ENCODE measurements at places on chromosomes 11 and 22. TPM values are rescaled to one million over a fixed set of nuclear protein-coding genes. Genes with fewer than 3 reads are reported as not detected.

GRCh38 chr11:68002938-68003845 lies 705 bp downstream of the UNC93B1 start:
- no peak for DNase-seq

SSTR3 gene
- polyA plus RNA-seq = not detected

- DNase-seq = no peak
Observed at GRCh38 chr22:40641269-40641668, 4.8 kb upstream of the MRTFA start.

DNA sequence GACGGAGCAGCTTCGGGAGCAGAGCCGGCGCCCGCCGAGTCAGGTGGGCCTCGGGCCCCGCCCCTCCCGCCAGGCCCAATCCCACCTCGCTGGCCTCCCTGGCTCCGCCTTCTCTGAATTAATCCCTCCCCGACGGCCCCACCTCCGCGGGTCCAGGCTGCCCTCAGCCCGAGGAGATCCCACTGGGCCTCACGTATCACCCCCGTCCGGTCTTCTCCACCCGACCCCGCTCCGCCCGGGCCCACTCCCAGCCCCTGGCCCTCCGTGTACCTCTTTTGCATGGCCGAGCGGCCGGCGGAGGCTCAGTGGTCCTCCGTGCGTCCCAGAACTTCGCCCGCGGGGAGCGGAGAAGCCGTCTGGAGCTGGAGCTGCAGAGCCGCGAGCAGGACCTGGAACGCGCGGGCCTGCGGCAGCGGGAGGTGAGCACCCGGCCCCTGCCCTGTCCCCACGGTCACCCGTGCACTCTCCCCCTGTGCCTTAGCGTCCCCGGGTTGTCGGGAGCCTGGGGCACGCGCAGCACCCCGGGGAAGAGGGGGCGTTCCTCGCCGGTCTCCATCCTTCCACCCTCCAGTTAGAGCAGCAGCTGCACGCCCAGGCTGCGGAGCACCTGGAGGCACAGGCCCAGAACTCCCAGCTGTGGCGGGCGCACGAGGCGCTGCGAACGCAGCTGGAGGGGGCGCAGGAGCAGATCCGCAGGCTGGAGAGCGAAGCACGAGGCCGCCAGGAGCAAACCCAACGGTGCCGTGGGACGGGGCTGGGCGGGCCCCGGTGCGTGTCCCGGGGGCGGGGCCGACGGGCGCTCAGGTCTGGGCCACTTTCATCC lies 2.2 kb upstream of the CD151 start:
- peak; percentile 57 for DNase-seq

C11orf86 gene
- polyA plus RNA-seq = not detected

GRCh38 chr22:20550057-20550817 lies 42.8 kb downstream of the MED15 start:
- no peak for DNase-seq

DNA sequence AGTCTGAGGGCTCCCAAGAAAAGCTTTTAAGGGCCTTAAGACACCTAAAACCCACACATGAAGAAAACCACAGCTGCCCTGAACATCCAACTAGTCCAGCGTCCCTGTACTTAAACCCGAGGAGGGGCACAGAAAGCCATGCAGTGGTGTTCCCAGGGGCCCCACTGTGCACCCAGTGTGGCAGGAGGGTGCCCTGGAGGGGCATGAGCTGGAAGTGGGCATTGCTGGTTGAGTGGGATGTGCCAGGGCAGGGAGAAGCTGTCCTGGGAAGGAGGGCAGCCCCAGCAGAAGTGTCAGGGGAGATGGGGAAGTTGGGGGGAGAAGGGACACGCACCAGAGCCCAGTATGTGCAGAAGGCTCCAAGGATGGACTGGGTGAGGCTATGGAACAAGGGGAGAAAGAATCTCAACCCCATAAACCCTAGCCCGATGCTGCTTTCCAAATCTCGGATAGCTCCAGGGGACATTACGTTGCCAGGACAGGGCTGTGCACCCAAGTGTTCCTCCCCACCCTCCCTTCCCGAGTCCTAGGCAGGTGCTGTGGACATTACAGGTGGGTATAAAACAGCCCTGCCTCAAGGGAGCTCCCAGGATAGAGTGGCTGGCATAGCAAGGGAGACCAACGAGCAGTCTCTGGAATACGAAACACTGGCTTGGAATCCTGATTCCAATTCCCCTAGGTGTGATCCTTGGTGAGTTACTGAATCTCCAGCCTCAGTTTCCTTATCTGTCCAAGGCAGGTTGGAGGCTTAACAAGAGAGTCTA lies 44.2 kb downstream of the SHANK2 start:
- DNase-seq = no peak

DNA sequence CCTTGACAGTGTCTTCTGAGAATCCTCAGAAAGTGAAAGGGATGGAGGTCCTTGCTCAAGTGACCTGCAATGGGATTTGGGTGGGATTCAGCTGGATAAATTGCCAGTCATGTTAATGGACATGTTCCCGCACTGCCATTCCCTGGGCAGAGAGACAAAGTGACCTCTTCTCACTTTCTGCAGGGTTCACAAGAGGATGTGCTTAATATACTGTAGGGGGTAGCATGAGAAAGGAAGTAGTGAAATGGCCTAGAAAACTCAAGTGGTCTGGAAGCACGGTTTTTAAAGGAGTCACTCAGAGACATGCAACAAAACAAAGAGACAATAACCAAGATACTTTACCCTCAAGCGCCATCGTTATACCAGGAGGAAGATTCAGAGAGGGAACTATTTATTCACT lies 70.2 kb downstream of the NELL1 start:
- DNase-seq = no peak

SNU13 gene
- 190 TPM for polyA plus RNA-seq

TRIM5 gene
- 8.9 TPM for polyA plus RNA-seq

- DNase-seq = no peak
Observed at GRCh38 chr11:64566915-64567891, 23.8 kb upstream of the SLC22A12 start.

- DNase-seq = peak; percentile 3
Observed at GRCh38 chr22:36644333-36644757, 59.2 kb downstream of the CACNG2 start.

- no peak for DNase-seq
Observed at GRCh38 chr22:27895600-27895999, 23.5 kb downstream of the PITPNB start.

DNA sequence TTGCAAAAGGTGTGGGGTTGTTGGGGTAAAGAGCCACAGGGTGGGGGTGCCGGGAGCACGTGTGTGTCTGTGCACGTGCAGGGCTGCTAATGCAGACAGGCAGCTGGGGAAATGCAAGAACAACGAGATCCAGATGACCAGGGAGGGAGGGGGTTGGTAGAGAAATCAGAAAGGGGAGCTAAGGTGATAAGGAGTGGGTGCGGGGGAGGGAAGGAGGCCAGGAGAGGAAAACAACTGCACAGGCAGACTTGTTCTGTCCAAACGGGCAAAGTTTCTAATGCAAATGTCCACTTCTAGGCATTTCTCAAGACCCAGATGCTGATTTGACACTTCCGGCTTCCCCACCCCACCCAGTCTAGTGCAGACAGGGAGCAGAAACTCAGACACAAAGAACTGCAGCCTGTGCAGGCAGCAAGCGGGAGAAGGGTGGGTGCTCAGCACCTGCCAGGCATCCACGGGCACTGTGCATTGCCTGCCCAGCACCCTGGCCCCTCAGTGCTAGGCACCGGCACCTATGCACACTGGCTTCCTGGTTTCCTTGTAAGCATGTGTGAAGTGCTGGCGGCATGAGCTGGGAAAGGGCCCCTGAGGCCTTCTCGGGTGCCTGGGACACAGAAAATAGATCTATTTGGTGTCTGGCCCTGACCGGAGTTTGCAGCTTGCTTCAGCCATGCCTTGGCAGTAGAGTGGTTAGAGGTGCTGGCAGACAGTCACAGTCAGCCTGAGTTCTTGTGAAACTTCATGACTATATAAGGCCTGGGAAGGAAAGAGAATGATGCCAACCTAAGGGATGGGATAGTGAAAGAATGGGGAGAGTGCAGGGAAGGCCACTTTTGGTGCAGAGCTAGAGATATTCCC lies 220.1 kb upstream of the SORL1-AS1 start:
- DNase-seq = no peak

- no peak for DNase-seq
Observed at GRCh38 chr11:134120143-134120850, 51.4 kb downstream of the JAM3 start.

RBM7 gene
- polyA plus RNA-seq = 46.5 TPM

DKK3 gene
- 0.76 TPM for polyA plus RNA-seq

GRCh38 chr11:61701242-61701886 lies 21.2 kb downstream of the DAGLA start:
- DNase-seq = no peak

DNA sequence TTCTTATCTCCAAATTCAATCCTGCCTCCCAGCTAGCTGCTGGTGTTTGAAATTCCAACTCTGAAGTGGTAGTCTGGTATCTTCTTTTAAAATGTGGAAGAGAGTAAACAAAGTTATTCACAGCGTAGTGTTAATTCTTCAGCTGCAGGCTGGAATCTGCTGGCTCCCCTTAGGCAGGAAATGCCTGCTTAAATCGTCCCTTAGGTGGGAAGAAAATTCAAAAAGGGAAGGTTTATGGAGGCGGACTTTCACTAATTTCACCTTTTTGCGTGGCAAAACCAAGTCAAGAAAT lies 439.0 kb upstream of the CCDC90B start:
- no peak for DNase-seq

DNA sequence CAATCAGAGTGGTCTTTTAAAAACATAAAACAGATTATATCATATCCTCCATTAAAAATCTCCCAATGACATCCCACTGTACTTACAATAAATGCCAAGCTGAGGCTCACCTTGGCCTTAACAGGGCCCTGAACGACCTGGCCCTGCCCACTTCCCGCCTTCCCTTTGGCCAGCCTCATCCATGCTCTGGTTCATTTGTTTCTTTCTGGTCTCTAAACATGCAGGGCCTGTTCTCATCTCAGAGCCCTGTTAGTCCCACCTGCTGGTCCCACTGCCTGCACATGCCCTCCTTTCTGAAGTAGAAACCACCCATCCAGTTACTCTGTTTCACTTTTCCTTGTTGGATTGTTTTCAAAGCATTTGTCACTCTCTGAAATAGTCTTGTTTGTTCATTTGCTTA lies 227.4 kb downstream of the INSC start:
- DNase-seq = no peak

DNA sequence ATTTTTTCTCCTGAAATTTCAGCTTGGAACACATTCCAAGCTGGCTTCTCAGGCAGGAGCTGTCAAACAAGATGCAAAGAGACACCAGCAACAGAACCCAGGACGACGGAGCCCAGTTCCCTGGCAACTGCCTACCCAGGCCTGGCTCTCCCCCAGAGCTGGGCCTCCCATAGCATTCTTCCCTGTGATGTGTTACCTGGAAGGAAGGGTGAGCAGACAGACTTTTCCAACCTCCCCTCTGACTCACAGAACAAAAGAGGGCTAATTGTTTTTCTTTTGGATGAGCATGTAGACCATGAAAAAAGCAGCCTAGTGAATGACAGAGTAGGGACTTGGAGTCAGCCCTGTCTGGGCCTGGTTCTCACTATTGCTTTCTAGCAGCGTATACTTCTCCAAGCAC lies 55.3 kb upstream of the BMAL1 start:
- no peak for DNase-seq

DNA sequence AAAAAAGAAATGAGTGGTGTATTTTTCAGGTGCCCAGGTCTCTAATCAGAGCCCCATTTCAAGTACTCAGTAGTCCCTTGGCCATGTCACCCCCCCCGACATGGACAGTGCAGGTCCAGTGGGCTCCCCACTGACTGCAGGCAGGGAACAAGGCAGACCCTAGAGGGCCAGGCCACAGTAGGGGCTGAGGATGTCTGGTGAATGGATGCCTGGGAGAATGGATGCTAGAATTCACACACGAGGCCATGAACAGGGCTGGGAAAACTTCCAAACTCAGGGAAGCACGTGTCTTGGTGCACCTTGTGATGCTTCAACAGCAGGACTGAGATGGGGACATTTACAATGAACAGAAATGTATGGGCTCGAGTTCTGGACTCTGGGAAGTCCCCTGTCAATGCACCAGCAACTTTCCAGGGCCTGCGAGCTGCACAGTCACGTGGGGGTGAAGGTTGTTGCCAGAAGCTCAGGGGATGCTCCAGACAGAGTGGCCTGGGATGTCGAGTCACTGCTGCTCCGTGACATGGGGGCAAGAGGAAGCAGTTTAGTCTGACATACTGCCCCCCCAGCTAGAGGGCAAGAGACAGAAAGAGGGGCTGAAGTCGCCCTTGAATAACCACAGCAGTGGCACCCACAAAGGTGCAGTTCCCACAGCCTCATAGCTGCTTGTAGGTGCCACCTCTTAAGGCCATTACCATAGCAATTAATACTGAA lies 3.1 kb downstream of the APOBEC3G start:
- DNase-seq = peak; percentile 87

DNA sequence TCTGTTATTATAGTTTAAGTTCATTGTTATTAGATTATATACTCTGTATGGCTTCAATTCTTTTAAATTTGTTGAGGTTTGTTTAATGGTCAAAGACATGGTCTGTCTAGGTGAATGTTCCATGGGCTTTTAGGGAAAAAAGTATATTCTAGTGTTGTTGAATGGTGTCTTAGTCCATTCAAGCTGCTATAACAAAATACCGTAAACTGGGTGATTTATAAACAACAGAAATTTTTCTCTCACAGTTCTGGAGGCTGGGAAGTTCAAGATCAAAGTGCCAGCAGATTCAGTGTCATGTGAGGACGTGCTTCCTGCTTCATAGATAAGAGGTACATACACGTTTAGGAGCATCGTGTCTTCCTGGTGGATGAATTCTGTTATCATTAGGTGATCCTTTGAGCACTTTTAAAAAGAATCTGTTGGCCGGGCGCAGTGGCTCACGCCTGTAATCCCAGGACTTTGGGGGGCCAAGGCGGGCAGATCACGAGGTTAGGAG lies 26.2 kb downstream of the PPARA start:
- no peak for DNase-seq

TEX12 gene
- 0.78 TPM for polyA plus RNA-seq

DNA sequence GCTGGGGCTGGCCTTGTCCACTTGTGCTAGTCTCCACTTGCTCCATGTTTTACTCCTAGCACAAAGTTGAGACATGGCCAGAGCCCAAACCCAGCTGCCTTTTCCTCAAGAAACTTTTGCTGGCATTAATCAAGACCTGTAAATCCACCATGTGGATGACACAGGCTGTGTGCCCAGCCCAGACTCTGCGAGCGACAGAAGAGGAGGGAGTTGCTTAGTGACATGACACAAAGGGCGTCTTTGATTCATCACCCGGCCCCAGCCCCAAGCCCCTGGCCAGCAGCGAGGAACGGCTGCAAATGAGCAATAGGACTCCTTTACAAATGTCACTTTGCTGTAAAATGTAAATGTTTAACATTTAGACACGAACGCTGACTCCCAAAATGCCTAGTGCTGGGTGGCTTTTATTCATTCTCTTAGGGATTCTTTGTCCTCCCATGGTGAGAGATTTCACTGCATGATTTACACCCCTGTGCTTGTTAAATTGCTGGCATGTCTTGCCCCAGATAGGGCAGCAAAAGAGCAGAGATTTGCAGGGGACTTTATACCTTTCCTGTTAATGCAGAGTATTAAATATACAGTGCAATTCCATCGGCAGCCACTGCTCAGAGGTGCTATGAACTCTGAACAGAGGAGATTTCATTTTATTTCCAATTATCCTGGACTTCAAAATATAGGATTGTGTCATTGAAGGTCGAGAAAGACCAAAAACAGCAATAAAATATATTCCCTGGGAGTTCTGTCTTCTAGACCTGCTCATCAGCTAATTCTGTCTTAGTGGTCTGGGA lies 263.6 kb upstream of the NCAM1 start:
- no peak for DNase-seq
